Sciatic nerve (tissue), 2 donors: ENCODE measurements at places on chromosomes 4 and X. TPM values are rescaled to one million over a fixed set of nuclear protein-coding genes. Genes with fewer than 3 reads are reported as not detected.

FAM47E gene
- total RNA-seq = 2.5 TPM

H2BW2 gene
- total RNA-seq = not detected

DNA sequence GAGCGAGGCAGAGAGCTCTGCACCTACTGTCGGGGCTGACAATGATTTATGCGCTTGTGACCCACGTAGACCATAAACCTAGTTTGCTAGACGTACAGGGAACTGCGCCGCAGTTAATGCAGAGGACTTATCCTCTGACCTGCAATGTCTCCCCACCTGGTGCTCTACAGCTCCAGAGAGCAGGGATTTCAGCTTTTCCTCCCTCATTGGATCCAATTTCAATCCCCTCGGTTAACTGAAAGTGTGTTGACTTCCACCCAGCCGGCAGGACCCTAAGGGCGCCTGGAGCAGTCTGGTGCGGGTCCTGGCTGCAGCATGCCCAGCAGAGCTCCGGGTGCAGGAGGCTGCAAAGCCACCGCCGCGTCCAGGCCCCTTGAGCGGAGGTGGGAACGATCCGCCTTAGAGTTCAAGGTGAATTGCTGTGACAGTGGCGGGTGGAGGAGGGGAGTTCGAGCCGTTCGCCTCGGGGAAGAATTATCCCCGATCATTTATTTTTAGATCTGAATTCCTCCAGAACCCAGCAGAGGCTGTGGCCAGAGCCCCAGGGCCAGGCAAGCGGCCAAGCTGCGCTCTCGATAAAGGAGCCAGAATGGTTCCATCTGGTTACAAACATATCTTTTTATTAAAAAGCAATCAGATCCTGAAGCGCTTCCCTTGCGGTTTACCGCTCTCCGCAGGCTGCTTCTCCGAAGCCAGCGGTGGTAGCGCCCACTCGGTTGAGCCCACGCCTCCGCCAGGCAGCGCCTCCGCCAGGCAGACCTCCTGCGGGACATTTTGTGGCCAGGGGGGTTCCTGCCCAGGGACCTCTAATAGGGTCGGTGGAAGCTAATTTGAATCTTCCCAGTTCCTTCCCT is 66.0 kb downstream of the FBXO8 start:
- DNase-seq = peak; percentile 60

DNA sequence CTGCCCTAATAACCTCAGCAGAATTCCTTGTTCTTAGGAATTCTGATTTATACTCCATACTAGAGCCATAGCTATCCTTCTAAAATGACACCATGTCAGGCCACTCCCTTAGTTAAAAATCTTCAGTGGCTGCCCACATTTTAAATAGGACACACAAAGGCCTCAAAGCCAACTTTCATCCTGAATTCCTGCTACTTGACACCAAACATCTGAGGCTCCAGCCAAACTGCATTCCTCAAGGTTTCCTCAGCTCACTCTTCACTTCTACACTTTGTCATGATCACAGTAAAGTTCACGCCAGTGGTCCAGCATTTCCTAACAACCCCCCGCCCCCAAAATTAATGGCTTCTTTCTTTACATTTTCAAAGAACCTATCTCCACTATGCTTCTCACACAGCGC is 124.3 kb downstream of the ADGRA3 start:
- no peak for DNase-seq

DNA sequence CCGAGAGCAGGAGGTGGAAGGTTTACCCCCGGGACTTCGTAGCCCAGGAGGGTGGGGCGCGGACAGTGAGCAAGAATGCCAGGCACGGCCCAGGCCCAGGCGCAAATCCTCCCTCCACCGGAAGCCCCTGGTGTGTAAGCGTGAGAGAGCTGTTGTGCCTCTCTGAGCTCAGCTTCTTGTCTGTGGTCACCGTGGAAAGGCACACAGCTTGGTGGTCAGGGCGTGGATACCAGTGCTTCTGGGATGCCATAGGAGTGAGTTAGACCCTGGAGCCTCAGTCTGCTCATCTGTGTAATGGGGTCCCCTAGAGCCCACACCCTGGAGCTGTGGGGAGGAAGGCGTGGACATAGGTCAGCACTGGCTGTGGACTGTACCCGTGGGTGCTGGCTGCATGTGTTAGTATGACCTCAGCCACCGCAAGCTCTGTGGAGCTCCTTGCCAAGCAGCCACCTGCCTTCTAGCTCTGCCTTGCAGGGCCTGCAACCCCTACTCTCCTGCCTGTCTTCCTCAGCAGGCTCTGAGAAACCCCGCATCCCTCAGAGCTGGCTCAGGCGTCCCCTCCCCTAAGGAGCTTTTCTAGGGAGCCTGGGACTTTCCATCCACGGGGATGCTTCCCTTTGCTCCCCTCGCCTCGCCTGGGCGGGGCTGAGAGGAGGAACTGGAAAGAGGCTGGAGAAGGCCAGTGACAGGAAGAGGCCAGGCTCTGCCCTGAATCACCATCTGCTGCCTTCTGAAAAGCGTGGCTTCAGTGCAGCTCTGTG is 28.0 kb upstream of the AFAP1 start:
- no peak for DNase-seq

- peak; percentile 75 for DNase-seq
These were observed 513 bp downstream of the NHSL2 start for GRCh38 chrX:71910986-71911730.

- no peak for DNase-seq
These were observed 97.1 kb upstream of the ATOH1 start for GRCh38 chr4:93731456-93731855.

DNA sequence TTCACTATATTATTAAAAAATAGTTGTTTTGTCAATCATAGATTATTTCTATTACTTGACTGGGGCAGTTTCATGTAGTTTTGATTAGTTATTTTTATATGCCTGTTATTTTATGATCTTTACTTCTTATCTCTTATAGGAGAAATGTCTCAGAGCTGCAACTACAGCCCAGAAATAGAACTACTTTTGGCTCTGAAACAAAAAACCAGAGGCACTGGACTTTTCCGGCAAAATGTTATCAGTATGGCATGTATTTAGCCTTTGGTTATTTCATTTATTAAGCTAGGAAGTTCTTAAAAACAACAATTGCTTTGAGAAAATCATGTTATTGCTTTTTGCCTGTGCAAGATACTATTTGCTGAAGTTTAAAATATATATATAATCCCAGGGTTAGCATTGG is 566.5 kb downstream of the ANKRD50 start:
- DNase-seq = no peak

DNA sequence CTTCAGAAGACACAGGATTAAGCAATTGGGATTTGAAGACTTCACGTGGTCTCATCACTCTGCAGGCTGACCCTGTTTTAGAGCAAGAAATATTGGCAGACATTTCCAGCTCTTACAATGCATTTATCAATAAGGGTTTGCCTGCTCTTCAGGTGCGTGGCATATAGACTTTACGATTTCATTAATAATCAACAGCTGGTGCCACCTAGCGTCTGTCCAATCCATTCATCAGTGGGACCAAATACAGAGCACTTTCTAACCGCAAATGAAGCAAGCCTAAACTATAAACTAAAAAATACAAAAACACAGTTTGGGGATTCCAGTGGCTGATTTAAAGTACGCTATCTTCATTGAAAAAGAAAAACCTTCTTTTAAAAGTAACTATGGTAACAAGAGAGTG is 125.4 kb upstream of the DMD start:
- DNase-seq = no peak

DNA sequence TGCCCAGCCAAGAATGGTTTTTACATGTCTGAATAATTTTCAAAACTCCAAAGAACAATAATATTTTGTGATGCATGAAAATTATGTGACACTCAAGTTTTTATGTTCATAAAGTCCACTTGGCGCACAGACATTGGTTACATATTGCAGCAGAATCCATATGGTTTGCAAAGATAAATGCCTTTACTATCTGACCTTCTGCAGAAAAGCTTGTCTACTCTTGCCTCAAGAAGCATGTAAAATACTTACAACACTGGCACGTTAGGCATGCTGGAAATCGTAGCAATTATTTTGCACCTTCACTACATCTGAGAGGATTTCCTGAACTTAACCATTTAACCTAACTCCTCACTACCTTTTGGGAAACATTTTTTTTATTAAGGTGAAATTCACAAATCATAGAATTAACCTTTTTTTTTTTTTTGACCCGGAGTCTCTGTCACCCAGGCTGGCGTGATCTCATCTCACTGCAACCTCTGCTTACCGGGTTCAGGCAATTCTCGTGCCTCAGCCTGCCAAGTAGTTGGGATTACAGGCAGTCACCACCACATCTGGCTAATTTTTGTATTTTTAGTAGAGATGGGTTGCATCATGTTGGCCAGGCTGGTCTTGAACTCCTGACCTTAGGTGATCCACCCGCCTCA is 3.5 kb upstream of the XG start:
- no peak for DNase-seq

NMU gene
- total RNA-seq = not detected

GRCh38 chrX:24838629-24839028 is 144.9 kb downstream of the POLA1 start:
- no peak for DNase-seq

DNA sequence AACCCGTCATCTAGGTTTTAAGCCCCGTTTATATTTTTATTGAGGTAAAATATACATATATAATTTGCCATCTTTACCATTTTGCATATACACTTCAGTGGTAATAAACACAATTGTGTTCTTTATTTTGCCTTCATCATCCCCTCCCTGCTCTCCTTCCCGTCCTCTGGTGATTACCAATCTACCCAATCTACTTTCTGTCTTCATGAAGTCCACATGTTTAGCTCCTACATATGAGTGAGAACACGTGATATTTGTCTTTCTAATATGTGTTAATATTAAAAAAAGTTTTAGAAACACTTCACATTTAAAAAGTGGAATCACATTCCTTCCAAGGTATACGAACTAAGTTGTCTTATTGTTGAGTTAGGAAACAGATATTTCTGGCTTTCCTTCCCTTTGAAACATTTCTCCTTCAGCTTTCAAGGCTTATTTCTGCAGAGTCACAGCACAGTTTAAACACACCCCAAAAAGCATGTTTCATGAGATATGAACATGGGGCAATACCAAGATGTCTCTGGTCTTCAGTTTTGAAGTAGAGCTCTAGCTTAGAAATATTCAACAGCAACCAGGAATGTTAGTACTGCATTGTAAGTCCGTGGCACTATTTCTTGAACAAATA is 35.9 kb downstream of the GYPA start:
- DNase-seq = no peak

DNA sequence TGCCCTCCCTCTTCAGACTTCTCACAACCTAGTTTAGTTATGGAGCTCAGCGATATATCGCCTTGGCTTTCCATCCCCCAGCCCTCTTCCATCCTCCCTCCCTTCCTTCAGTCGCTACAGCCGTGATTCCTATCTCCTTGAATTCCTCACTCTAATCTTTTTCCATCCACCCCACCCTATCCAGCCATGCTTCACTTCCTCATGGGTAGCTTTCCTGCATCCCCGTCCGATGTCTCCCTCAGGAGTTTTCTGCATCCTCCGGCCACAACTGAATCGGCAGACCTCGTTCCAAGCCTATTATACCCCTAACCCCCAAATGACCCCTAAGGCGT is 456 bp downstream of the SNX12 start:
- no peak for DNase-seq

- DNase-seq = no peak
These were observed 91.2 kb upstream of the ELOVL6 start for GRCh38 chr4:110289601-110290100.

GATA1 gene
- total RNA-seq = 0.76 TPM

DNA sequence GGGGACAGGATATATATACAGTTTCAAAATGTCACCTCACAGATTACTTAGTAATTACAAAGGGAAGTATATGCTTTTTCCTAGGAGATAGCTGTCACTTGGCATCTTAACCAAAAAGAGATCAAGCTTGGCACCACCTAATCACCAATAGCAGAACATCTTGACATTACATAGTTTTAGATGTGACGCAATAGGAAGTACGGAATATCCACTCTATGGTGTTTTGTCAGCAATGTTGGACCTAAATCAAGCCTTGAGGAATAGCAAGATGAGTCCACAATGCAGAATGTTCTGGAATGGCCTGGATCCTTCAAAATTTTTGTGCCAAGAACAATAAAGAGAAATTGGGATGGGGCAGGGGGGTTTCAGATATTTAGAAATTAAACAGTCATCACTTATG is 1488.2 kb downstream of the FSTL5 start:
- DNase-seq = no peak

DNA sequence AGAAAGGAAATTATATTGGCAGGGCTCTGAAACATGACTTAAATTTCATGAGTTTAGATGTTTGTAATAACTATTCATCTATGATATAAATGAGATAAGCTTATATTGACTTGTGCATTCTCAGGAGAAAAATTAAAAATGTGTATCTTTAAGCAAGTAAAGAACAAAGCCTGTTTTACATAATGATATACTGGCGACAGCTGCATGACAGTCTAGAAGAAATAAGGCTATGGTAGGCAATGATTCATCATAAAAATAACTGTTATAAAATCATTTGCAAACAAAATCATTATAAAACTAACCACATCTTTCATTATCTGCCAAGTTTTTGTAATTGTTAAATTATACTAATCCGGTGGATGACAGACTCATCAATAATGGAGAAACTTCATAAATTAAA is 188.1 kb downstream of the ADAM29 start:
- no peak for DNase-seq

OTC gene
- 0.36 TPM for total RNA-seq

NLRP2B gene
- total RNA-seq = 0.13 TPM

PABPC1L2B gene
- not detected for total RNA-seq

GRCh38 chrX:107678957-107679740 is 50.8 kb downstream of the PRPS1 start:
- DNase-seq = peak; percentile 84

DNA sequence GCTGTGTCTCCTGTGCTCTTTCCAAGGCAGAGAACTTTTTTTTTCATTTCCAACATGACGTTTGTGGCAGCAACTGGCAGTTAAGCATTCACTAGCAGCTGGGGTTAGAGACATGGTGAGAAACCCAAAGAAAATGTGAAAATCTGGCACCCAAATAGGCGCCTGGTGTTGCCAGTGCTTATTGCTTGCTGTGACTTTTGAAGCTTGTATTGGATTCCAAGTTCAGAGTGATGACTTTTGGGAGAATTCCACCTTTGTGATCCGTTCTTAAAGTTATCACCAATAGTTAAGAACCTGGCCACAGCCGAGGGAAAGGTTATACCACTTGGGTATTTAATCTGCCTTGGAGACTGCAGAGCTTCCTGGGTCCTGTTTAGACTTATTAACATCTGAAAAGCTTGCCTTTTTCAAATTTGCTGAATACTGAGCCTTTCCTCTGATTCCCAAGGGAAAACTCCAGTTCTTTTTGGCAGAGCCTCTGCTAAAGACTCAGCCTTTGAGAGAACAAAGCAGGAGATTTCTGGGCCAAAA is 101.0 kb downstream of the OPHN1 start:
- no peak for DNase-seq

- peak; percentile 83 for DNase-seq
These were observed at the start of gene SMS for GRCh38 chrX:21940356-21940829. TSS of gene SMS (plus strand) at chrX:21940709. CDS start at chrX:21940825, 116 bp downstream.

DNA sequence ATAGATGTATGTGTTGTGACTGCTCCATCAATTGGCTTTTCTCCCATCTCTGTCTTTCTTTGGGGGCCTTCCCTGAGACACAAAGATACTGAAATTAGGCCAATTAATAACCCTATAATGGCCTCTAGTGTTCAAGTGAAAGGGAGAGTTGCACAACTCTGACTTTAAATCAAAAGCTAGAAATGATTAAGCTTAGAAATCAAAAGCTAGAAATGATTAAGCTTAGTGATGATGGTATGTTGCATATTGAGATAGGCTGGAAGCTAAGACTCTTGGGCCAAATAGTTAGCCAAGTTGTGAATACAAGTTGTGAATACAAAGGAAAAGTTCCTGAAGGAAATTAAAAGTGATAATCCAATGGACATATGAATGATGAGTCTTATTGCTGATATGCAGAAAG is 452.9 kb upstream of the AGA start:
- DNase-seq = no peak

GRK4 gene
- 14.8 TPM for total RNA-seq

GRCh38 chr4:26930964-26931363 is 70.3 kb downstream of the STIM2 start:
- DNase-seq = no peak
